Activated naive CD4-positive, alpha-beta T cell treated with anti-CD3 and anti-CD28 coated beads, Interleukin-2, amount 10 ng/mL, durations not matched to agents 7 days and 5 days (primary cell): ENCODE measurements at places on chromosomes 1 and 21.

DNA sequence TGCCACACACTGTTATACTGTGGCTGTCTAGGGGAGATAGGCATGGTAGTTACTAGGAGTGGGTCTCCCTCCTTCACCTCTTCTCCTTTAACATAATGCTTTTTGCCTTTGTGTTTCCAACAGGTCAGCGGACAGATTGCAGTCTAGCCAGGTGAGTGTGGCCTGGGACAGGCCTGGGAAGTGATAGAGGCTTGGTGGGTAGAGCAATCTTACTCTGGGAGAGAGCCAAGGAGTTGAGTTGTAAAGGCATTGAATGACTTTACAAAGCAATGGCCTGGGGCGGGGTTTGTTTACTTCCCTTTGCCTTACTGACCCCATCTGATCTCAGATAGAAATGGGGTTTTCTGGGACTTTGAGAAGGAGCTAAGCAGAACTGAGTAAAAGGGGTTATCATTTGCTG lies 51.0 kb upstream of the IKBKE start:
- no peak for DNase-seq

DNA sequence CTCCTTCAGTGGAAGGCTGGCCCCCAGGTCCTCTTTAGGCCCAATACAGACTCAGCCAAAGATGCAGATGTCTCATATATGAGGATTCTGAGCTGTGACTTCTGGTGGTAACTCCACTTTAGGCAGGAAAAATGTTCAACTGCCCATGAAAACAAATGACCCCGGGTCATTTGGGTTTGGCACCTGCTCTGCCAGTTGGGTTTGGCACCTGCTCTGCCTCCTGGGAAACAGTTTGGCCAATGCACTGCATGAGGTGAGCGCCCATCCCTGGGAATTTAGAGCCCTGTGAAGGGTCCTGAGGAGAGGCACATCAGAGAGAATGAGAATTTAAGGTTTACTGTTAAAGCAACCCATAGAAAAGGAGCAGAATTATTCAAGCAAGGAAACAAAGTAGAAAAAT lies 45.3 kb downstream of the B3GALT5 start:
- DNase-seq: no peak

DNA sequence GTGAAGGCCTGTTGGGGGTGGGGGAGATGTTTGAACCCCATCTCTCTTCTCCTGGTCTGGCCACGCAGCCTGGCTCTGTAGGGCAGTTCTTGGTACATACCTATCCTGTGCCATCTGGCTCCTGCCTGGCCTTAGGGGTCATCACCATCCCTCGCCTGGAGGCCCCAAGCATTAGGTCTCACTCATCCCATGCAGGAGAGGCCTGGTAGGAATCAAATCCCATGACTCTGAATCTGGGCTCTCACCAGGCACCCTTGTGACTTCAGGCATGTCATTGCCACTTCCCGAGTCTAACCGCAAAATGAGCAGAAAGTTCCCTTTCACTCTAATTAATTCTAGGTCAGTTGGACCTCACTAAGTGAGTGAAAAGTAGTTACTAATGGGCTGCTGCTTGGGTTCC lies 37.2 kb downstream of the ETNK2 start:
- DNase-seq: no peak

GRCh38 chr1:153537376-153537730 lies 1.6 kb upstream of the S100A6 start:
- peak; percentile 17 for DNase-seq

DNA sequence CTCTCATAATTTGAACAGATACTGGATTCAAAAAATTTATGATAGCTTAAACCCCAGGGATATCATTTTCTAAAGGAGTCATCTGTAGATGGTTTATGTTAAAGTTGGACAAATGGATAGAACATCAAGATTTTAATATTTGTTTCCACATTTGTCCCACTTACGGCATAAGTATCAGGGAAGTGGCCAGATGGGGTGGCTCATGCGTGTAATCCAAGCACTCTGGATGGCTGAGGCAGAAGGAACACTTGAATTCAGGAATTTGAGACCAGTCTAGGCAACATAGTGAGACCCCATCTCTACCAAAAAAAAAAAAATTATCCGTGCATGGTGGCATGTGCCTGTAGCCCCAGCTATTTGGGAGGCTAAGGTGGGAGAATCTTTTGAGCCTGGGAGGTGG lies 229.1 kb downstream of the GPR52 start:
- DNase-seq: no peak

GRCh38 chr1:6638226-6638625 lies 13.6 kb downstream of the THAP3 start:
- no peak for DNase-seq

GRCh38 chr1:115182012-115182715 lies 92.9 kb upstream of the TSPAN2 start:
- DNase-seq: no peak

- DNase-seq: no peak
These were observed 44.6 kb upstream of the CLDN14 start for GRCh38 chr21:36524477-36524876.

- no peak for DNase-seq
These were observed 539.5 kb downstream of the MATN1 start for GRCh38 chr1:30183895-30184294.

DNA sequence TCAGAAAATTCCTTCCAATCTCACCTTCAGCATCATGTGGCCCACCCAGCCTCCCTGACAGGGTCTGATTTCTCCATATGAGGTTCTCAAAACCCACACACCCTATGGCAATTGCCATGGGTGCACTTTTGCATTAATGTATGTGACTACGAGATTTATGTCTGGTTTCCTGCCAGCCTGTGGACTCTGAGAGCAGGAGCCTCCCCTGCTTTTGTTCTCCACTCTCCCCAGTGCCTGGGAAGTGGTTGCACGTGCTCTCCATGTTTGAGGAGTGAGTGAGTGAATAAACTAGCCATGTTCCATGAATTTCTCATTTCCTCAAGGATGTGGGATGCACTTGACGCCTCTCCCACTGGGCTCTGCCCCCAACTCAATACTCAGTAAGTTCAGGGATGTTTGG lies 91.2 kb downstream of the ACTL8 start:
- no peak for DNase-seq

GRCh38 chr1:21468599-21468998 lies 28.7 kb downstream of the NBPF3 start:
- DNase-seq: peak; percentile 47

GRCh38 chr21:19246018-19246417 lies 842.4 kb upstream of the TMPRSS15 start:
- DNase-seq: no peak

GRCh38 chr1:152626744-152627143 lies 3.8 kb upstream of the LCE3A start:
- DNase-seq: no peak
